DMS79 (cell line): ENCODE measurements at places on chromosomes 3 and 15.

DNA sequence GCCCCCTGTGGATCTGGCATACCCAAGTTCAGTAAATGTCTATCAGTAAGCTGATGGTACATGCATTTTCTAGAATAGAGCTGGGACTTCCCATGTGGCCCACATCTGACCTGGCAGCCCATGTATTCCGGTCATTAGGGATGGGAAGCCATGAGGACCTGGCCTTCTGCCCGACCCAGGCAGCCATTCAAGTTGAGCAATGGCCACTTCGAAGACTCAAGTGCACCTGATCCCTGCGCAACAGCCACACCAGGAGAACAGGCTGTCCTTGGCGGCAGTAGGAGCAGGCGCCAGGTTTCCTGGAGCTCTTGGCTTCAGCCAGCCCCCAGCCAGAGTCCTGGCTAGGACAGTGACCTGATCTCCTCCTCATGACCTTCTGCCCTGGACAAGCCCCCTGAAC is 14.6 kb downstream of the HEMK1 start:
- peak; percentile 25 for DNase-seq

DNA sequence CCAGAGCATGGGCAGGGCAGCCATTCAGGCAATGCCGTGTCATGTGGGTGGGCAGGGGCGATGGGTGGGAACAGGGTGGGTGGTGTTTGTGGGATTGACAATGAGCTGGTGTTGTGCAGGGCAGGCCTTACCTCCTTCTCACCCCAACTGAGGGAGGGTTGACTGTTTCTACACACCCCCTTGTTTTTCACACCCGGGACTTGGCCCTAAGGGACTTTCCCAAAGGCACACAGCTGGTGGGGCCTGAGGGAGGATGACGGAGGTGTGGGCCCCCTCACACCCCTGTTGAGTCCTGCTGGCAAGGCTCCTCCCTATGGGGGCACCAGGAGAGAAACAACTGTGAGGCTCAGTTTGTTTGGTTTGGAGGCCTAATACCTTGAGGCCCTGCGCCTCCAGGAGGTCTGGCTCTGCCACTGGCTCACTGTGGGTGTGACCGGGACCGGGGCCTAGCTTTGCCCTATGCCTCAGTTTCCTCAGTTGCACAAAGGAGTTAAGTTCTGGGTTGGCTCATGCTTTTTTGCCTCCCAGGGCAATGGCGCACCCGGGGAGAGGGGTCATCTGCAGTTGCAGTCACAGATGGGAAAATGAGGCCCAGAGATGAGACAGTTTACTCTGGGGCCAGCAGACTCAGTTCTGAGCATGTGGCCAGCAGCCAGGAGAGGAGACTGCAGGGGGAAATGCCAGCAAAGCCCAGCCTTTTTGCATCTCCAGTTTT is 5.1 kb upstream of the DNAH1 start:
- no peak for DNase-seq

- no peak for DNase-seq
These were observed 1.8 kb downstream of the ANP32A start for GRCh38 chr15:68818769-68819494.

DNA sequence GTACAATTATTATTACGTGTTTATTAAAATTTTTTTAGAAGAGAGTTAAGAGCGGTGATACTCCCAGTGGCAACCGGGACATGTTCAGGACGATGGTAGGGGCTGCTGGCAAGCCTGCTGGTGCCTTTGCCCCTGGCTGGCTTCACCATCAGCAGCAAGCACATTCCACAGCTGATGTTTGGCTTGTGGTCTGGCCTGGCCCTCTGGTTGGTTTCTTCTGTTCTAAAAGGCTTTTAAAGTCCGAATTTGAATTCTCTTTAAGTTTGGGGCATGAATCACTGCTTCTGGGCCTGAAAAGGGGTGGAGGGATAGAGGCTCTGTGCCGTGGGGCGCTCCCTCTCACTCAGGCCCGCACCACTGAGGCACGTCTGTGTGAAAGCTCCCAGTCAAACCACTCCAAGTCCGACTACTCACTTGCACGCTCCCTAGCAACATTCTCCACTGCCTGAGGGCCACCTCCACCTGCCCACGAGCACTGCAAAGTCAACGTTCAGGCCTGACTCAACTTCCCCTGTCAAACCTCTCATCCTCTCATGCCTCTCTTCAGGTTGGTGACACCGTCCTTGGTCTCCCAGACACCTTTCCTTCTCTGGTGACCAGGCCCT is 10.1 kb downstream of the ITGA11 start:
- no peak for DNase-seq

- DNase-seq = no peak
These were observed 8.4 kb downstream of the TBC1D21 start for GRCh38 chr15:73881579-73882320.

DNA sequence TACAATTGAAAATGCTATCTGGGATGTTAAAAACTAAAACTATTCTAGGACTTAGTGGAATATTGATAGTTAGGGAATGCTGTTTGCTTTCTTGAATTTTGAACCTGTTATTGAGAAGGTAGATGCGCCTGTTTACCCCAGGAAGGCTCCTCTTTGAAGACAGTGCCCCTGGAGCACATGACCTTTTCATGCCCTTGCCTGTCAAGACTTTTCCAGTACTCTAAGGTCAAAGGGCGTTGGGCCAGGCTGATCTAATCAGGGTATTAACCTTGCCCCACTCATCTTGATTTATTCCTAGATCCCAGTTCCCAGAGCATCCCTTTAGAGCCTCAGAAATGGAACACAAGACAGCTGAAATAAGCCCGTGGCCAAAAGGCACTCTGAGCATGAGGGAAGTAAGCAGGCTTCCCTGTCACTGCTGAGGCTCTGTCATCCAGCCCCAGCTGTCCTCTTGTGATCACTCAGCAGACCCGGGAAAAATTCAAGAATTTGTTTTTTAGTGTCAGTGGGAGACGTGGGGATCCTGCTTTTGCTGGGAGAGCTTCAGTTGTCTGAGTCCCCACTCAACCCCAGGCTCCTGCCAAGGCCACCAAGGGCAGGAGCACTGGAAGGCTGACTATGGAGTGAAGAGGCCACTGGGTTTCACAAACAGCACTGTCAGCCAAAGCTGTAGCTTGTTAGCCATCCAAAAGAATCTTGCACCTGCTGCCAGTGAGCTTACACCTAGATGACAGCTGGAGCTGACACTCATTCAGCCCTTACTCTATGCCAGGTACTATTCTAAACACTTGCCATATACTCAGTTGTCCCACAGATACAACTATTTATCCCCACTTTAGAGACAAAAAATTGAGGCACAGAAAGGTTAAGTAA is 169.0 kb downstream of the PGPEP1L start:
- DNase-seq = no peak

DNA sequence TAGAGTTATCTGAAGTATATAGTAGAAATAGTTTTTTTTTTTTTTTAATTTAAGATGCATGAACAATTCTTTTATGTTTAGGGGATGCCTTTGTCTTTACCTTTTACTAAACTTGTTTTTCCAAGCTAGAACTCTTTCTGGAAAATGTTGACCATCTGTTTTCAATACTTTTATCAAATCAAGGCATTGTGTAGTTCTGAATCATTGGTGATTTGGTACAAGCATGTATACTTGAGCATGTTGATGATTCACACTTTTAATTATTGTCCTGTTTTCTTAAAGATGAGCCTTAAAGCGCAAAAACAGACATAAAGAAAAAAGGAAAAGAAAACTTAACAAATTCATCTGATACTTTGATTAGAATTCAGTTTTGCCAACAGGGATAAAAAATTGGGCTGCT is 28.3 kb downstream of the PDCD6IP start:
- DNase-seq = no peak

DNA sequence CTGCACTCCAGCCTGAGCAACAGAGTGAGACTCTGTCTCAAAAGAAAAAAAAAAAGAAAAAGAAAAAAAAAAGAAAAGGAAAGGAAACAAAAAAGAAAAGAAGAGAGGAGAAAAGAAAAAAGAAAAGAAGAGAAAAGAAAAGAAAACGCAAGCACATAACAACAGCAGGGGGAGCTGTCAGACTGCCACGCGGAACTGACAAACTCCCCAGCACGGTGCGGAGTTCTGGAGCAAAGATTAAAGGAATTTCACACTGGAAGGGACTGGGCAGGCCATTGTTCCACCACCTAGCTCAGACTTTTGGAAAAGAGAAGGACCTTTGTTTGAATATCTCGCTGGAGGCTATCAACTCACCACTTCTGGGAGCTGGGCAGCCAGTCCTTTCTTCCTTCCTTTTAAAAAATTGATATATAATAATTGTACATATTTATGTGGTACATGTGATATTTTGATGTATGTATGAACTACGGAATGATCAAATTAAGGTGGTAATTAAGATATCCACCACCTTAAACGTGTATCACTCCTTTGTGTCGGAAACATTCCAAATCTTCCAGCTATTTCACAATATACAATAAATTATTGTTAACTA is 40.5 kb downstream of the DPPA2 start:
- no peak for DNase-seq
